ENCODE measurements at places on chromosomes 3 and 15.

DNA sequence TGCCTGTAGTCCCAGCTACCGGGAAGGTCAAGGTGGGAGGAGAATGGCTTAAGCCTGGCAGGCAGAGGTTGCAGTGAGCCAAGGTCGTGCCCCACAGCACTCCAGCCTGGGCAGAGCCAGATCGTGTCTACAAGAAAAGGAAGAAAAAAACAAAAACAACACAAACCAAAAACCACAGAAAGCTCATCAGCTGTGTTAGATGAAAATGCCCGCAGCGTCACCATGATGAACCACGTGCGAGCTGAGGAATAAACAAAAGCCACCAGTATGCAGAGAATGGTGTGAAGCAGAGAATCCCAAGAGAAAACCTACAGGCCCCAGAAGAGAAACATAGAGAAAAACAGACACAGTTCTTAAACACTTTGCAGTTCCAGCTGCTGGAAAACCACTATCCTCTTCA lies 19.7 kb upstream of the TM4SF19 start:
- DNase-seq = no peak

GRCh38 chr15:67049351-67050044 lies 15.9 kb upstream of the SMAD3 start:
- no peak for DNase-seq

DNA sequence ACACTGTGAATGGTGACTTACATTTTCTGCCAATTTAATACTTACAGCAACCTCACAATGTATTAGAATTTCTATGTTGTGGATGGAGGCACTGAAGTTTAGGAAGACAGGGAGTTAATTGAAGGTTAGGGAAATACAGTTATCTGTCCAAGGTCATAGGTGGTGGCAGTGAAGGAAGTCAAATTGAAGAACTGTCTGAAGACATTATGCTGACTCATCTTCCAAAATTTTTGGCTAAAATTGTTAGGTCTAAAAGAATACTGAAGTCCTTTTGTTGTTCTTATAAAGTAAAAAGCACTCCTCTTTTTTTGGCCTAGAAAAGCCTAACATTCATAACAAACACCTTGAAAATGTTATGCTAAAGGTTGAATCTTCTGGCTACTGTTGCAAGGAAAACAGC lies 27.7 kb downstream of the EMC4 start:
- DNase-seq = no peak

- no peak for DNase-seq
Observed at GRCh38 chr15:60735559-60736047, 256.7 kb upstream of the ICE2 start.

- DNase-seq = no peak
Observed at GRCh38 chr3:24548278-24548677, 53.6 kb upstream of the THRB start.

GRCh38 chr3:170132335-170132734 lies 49.2 kb downstream of the PHC3 start:
- no peak for DNase-seq

GRCh38 chr3:134682196-134682880 lies 31.5 kb upstream of the KY start:
- no peak for DNase-seq
